ENCODE measurements at places on chromosomes 6 and 20.
A peak's percentile ranks its signal among the peaks of the same experiment; 100 is the strongest.

DNA sequence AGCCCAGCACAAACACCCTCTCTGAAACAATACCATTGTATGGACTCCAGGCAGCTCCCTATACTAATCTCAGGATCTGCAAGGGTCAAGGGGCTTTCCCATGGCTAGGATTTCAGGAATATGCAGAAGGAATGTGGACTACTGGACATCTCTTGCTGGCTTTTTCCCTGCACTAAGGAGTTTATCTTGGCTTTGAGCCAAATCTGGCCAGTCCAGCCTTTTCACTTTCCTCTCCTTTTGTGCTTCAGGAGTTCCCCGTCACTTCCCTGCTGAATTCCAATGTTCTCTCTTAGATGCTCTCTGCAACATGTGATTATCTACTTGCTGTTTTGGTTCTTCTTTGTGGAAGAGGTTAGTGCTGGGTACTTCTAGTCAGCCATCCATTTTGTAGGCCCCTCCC lies 568.2 kb downstream of the HDGFL1 start:
- DNase-seq = no peak

GRCh38 chr6:21634582-21634981 lies 41.0 kb downstream of the SOX4 start:
- peak; percentile 42 for DNase-seq

DNA sequence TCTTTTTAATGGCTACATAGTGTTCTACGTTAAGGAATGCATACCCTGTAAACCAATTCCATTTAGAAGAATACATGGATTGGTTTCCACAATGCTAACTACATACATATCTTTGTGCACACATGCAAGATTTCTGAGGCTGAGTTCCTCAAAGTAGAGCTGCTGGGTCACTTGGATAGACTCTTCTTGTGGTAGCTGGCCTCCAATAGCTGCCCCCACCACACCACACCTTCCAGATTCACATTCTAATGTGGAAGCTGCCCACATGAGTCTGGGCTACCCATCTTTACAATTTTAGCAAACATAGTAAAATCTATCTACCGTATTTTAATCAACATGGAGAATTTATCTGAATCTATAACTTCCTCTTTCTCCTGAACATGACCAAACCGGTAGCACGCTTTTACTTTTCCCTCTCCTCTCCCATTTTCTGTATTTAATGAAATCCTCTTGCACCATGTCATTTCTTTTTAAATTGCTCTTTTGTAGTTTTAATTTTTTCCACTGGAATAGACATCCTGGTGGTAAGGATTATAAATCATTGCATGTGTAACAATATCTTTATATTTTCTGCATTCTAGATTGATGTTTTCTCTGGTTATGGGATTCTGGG lies 74.7 kb upstream of the CITED2 start:
- no peak for DNase-seq

- no peak for DNase-seq
Measured at GRCh38 chr6:103405321-103405720, 1454.4 kb downstream of the HACE1 start.

GRCh38 chr6:169935348-169935718 lies 183.9 kb downstream of the ERMARD start:
- no peak for DNase-seq

GRCh38 chr20:53816872-53817398 lies 223.3 kb upstream of the ZNF217 start:
- no peak for DNase-seq

- DNase-seq = no peak
Measured at GRCh38 chr6:157443066-157443800, 62.2 kb downstream of the ZDHHC14 start.

DNA sequence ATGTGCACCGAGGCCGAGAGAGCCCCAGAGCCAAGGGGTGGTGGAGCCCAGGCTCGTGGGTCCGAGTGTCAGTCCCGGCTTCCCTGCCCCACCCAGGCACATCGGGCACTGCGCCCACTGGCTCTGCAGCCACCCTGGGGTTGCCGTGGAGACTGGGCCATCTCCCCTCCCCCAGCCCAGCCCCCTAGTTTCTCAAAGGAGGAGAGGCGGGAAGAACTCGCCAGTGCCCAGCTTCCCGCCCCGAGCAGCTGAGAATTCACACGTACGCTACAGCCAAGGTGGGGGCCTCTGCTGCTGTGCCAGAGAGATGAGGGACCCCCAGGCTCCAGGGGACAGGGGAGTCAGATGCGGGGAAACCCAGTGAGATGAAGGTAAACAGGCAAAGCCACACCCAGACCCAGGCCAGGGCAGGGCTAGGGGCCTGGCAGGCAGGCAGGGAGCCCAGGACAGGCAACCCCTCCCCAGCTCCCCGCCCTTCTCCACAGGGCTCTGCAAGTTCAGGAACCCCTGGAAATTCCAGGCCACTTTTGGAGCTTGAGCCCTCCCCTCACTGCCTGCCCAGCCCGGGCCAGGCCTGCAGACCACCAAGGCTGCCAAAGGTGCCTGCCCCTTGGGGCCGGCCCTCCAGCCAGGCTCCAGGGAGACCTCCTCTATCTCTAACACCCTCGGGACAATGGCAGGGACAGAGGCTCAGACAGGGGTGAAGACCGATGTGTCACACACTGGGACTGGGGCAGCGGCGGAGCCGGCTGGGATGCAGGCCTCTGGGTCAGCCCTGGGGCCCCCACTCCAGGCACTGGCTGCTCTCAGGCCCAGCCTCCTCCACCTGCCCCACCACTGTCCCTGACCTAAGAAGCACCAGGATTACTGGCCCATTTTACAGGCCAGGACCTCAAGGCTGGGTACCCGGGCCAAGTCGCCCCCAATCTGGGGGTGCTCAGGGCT lies 6.0 kb downstream of the LAMA5 start:
- DNase-seq = no peak

GRCh38 chr6:29702519-29703103 lies 20.6 kb upstream of the HLA-F start:
- DNase-seq = no peak

DNA sequence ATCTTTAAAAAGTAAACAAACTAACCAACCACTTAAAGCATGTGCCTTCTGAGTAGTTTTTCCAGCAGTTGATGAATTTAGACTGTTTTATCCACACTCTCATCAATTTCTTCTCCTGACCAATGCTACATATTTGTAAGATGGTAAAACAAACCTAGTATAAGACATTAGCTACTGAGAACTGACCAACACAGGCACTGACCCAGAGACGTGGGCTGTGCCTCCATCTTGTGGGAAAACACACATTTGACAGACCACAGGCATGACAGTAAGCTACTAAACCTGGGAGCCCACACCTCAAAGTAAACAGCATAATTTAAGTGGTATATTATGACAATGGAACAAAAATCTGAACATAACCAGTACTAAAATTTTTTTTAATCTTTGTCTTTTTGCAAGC lies 121.4 kb upstream of the NRSN1 start:
- DNase-seq = no peak

- DNase-seq = peak; percentile 54
Measured at GRCh38 chr6:128882991-128883611, at the start of gene LAMA2. TSS of gene LAMA2 (plus strand) at chr6:128883138. CDS start at chr6:128883246, 108 bp downstream.

GRCh38 chr20:62980380-62980960 lies 26.3 kb downstream of the BHLHE23 start:
- DNase-seq = no peak

- no peak for DNase-seq
Measured at GRCh38 chr6:143675946-143676345, 1.8 kb upstream of the PHACTR2 start.

DNA sequence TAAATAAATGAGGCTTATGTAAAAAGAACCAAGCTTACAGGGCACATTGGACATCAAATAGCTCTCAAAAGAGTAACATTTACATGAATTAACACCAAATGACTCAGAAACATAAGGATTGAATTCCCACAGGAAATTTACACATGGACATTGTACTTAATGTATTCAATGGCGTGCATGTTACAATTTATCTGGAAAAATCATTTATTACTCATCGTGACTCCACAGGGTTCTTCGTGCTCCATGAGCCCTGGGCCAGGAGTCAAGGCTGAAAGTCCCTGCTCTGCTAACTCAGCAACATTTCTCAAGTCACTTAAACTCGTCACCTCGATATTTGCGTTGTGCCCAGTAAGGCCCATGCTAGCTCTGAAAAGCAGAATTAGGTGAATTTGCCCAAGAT lies 158.5 kb downstream of the PHACTR1 start:
- DNase-seq = peak; percentile 6

DNA sequence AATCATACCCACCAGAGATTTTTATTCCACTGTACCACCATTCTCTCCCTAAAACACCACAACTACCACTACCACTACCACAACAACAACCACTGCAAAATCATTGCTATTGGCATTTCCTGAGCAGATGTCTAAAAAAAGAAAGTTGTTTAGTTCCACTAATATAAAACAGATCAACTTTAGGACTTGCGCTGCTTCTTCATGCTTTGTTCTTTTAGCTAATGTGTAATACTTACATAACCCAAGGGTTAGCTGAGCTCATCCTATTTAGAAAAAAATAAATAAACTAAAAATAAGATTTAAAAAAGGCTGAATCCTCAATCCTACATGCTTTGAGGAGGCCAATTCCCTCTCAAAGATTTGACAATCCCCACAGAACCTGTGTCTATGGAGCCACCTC lies 11.4 kb downstream of the IYD start:
- DNase-seq = peak; percentile 29

DNA sequence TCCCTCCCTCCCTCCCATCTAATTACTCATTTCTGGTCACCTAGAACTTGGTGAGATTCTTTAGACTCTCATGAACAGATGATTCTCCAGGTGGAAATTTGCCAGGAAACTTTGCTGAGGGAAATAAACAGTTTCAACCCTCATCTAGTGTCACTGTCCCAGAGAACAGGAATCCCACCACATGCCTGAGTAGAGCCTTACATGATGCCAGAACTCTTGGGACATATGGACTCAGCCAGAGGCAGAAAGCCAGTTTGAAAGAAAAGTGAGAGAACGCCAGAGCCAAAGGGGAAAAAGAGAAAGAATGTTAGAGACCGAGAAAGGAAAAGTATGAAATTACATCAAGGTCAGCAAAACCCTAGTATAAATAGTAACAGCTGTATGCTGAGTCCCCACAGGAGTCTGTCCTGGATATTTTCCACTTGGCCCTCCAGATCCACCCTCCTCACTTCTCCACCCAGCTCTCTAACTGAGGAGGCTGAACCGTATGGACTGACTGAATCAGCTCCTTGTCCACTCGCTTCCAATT lies 127.5 kb upstream of the COL21A1 start:
- peak; percentile 85 for DNase-seq

GRCh38 chr6:49225471-49225870 lies 237.6 kb downstream of the MMUT start:
- no peak for DNase-seq

- DNase-seq = no peak
Measured at GRCh38 chr20:59434960-59435359, 134.5 kb downstream of the EDN3 start.

- DNase-seq = no peak
Measured at GRCh38 chr20:52777171-52777570, 195.0 kb upstream of the TSHZ2 start.

- peak; percentile 27 for DNase-seq
Measured at GRCh38 chr20:41398408-41398807, 31.8 kb upstream of the EMILIN3 start.

DNA sequence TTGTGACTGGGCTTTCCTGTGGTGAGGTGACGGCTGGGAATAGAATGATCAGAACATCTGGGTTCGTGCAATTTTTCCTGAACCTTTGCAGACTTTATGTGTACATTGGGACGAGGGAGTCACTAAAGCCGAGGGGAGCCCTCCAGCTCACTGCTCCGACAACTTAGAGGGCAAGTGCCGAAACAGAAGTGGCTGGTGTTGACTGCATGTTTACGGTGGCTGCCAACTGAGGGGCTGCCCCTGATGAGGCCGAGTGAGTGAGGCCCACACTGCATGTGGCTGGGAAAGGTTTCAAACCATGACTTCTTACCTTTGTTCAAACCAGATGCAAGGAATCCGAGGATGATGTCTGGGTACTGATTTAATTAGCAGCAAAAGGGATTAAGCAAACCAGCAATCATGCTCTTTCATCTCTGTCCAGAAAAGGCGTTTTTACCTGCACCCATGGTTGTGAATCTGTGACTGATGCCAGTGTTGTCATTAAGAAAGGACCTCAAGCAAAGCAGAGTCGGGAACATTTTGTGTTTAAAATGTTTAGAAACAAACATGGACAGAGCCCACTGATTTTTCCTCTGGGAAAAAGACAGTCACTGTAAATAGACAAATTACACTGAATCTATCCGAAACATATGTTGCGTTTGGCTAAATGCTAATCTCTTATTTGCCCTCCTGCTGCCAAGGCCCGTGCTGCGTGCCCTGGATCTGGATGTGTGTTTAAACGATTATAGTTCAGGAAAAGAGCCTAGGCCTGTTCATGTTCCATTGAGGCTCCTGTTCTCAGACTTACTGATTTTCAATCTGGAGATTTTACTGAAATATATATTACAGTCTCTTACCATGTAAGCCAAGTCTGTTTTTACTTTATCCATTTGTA lies 105.1 kb downstream of the UST start:
- DNase-seq = no peak

DNA sequence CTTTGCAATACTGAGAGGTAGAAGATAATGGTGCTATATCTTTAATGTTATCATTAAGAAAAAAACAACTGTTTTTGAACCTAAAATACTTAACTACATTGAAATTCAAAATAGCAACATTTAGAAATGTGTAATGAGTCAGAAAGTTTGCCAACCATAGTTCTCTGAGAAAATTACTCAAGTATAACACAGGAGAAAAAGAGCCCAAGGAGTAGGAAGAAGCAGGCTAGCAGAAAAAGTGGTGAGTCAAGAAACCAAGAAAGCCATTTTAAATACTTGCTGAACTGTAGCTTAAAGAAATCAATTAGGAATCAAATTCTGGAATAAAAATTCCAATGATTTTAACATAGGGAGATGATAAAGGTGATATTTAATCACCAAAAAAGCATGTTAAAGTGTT lies 181.0 kb upstream of the RSPO3 start:
- DNase-seq = no peak

DNA sequence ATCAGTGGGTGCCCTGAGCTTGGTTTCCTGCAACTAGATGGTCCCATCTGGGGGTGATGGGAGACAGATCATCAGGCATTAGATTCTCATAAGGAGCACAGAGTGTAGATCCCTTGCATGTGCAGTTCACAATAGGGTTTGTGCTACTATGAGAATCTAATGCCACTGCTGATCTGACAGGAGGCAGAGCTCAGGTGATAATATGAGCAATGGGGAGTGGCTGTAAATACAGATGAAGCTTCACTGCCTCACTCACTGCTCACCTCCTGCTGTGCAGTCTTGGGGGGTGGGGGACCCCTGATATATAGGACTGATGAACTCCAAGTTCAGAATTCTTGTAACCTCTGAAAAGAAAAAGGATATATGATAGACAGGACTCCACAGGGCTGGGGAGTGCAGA lies 108.0 kb downstream of the RIN2 start:
- no peak for DNase-seq
